Activated T-cell treated with anti-CD3 and anti-CD28 coated beads, Interleukin-2, amount 50 U/mL, for 1 hour (primary cell): ENCODE measurements at places on chromosomes 16 and 17.

DNA sequence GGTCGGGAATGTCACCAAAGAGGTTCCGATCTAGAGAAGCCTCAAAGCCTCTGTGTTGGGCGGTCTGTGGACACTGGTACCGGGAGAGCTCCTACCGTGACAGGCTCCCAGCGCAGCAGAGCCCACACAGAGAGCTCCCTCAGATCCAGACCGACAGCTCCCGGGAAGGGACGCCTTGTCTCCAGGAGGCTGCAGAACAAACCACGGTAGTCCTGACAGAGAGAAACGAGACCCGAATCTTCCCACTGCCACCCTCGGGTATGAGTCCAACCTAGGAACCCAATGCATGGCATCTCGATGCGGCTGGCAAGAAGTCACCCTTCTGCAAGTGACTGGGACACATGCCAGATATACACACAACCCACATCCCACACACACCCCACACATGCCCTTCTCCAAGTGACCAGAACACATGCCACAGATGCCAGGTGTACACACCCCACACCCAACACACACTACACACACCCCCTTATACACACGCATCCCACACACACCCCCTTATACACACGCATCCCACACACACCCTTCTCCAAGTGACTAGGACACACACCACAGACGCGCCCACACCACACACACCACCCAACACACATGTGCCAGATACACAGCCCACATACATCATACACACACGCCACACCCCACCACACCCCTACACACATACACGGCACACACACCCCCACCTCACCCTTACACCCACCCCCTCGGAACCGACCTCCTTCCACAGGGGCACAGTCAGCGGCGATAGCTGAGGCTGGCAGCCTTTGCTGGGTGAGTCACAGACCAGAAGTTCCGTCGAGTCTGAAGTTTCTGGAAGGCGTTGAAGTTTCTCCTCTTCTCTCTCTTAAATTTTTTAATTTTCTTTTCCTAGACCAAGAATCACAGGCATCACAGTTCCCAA lies 15.9 kb upstream of the CYTH1 start:
- DNase-seq: no peak

DNA sequence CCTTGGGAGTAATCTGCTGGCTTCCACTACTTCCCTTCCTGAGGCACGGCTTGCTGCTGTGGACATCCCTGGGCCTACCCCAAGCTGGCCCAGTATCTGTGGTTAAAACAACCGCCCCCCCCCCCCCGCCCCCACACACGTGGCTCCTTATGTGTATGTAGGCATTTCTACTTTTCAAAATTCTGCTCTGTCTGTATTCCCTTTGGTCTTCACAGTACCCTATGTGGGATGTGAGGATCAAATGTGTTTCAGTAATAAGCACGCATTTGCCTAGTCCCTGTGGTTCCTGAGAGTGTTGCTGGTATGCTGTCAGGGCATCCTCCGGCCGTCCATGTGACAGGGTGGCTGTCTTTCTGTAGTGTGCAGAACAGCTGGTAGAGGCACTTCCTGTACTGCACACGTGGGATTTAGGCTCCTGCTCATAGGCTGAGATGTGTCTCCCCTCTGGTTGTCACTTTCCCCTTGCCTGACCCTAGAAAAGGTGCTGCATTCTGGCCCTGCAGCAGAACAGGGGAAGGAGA lies 2.2 kb downstream of the NT5M start:
- DNase-seq: peak; percentile 40

- DNase-seq: no peak
Measured at GRCh38 chr17:61253937-61254574, 145.6 kb upstream of the TBX2 start.

- no peak for DNase-seq
Measured at GRCh38 chr16:83554096-83554495, 253.7 kb upstream of the HSBP1 start.

DNA sequence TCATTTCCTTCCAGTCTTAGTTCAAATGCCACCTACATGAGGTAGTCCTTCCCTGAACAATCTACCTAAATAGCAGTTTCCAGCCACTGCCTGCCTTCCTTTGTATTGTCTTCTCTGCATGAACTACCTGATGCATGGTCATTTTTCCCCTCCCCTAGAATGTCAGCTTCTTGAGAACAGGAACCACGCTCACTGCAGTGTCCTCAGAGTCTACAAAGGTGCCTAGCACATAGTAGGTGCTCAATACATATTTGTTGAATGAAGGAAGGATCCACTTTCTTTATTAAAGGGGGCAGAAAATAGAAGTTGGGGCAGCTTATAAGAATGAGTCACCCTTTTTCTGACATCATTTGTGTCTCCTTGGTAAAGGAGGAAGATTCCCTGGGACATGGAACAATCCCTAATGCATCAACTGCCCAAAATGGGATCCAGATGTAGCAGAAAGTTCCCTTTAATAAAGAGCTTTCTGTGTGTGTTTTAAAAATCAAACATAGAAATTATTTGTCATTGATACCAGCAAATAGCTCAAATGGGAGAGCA lies 4.4 kb upstream of the CYLD start:
- no peak for DNase-seq

GRCh38 chr16:50676684-50677225 lies 4.4 kb downstream of the SNX20 start:
- peak; percentile 16 for DNase-seq

DNA sequence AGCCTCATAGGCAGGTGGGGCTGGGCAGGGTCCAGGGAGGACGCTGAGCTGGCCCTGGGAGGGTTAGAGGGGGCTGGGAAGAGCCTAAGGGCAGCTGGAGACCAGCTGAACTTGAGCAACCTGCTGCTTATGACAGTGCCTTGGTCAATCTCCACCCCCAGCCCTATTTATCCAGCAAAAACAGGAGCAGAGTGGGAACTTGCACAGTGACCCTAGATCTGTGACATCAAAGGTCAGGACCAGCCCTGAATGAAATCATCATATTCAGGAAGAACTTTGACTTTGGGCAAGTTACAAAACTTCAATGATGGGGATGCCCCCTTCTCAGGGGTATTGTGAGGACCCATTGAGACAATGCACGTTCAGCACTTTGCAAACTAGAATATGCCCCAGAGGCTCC lies 9.4 kb downstream of the CD300LF start:
- DNase-seq: no peak

GRCh38 chr17:17896746-17897145 lies 60.0 kb upstream of the SREBF1 start:
- no peak for DNase-seq

GRCh38 chr17:38569701-38570512 lies 35.8 kb downstream of the SRCIN1 start:
- DNase-seq: no peak

GRCh38 chr17:75173526-75173925 lies 9.2 kb downstream of the SUMO2 start:
- no peak for DNase-seq

GRCh38 chr17:58328195-58329034 lies at the start of gene TSPOAP1:
Gene TSPOAP1 (minus strand): TSS chr17:58328795. CDS start chr17:58327920, 875 bp downstream.
- DNase-seq: peak; percentile 77

DNA sequence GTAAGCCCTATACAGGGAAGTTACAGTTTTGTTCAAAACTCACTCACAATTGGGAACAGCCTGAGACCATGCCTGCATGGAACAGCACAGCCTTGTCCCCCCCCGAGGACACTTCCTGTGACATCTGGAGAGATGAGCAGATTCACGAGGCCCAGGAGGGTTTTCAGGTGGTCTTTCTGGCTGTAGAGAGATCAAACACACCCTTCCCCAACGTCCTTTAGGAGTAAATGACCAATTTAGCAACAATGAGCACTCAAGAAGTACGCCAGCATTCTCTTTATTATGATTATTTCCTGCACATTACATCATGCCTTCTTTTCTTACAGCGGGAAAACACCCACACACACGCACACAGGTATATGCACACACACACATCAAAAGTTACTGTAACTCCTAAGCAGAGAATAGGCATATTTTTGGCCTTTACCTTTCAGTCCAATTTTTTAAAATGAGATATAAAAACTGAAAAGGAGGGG lies 39.0 kb downstream of the ADCY9 start:
- DNase-seq: no peak

- DNase-seq: no peak
Measured at GRCh38 chr16:51665436-51665998, 514.4 kb upstream of the SALL1 start.

DNA sequence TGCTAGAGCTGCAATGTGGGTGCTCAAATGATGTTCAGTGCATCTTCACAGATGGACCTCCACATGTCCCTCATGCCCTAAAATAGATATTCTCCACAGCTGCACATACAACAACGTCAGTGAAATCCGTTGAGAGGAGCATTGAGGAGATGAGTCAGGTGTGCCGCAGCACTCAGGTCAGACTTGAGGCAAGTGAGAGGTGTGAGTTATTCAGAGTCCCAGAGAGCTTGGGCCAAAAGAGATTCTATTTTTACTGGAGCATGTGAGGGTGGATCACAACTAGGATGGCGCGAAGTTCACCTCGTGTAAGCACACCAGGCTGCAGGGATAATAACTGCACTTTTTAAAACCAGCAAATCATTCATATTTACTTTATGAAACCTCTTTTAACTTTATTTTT lies 645.3 kb downstream of the MAF start:
- no peak for DNase-seq

- DNase-seq: no peak
Measured at GRCh38 chr17:48725004-48725287, 2.0 kb downstream of the PRAC2 start.

- DNase-seq: no peak
Measured at GRCh38 chr16:50967827-50968612, 183.1 kb downstream of the SALL1 start.

DNA sequence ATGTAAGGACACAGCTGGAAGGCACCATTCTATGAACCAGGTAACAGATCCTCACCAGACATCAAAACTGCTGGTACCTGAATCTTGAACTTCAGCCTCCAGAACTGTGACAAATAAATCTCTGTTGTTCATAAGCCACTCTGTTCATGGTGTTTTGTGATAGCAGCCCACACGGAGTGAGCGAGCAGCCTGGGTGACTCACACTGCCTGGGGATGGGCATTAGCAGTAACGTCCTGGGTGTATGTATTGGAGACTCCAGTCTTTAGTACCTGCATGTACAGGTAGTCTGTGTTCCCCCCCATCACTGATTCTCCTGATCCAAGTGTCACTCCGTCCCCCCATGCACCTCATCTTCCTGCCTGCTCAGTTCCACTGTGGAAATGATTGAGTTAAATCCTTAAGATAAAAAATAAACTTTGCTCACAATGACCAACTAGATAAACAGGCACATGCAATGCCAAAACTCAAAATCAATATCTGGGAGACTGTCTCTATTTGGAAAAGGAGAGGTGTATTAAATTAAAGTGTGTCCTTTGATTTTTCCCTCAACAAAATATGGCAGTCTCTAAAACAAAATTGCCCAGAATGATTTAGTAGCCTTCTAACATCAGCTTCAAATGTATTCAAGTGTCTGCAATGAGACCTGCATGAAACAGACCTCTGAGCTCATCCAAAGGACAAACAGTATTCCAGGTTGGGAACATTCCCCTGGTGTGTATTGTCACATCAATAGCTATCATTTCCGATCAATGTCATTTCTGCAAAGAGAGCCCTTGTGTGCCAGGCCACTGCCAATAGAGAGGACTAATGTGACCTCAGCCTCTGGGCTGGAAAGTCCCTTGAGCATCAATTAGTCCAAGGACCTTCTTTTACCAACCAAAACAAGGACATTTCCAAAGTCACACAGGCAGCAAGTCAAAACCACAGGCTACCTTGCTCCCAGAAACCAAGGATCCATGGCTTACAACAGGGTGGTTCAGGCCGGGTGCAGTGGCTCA lies 12.2 kb upstream of the VAT1L start:
- DNase-seq: no peak

DNA sequence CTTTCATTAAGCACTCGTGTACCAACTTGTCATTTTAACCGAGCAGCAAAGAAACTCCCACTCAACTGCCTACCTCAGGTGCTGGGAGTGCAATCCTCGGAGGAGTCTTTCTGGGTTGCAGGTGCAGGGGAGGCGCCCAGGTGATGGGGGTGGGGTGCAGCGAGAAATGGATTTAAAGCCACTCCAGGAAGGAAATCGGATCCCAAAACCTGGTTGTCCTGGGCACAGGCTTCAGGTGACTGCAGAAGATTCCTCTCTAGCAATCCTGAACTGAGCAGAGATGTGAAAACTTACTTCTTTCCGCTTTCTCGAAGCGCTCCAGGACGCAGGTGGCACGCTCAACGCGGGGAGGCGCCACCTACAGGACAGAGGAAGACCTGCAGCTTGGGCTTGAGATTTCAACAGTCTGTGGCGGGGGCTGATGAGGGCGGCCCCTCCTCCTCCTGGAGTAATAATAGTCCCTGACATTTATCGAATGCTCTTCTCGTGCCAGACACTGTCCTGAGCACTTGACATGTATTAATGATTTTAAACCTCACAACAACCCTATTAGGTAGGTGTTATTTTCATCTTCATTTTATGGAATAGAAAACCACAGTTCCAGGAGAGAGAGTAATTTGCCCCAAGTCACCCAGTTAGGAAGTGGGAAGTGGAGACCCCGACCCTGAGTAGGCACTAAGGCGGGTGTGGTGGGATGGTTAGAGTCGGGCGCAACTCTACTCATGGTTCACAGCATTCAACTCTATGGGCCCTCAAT lies 27.2 kb upstream of the SKAP1 start:
- DNase-seq: peak; percentile 76

DNA sequence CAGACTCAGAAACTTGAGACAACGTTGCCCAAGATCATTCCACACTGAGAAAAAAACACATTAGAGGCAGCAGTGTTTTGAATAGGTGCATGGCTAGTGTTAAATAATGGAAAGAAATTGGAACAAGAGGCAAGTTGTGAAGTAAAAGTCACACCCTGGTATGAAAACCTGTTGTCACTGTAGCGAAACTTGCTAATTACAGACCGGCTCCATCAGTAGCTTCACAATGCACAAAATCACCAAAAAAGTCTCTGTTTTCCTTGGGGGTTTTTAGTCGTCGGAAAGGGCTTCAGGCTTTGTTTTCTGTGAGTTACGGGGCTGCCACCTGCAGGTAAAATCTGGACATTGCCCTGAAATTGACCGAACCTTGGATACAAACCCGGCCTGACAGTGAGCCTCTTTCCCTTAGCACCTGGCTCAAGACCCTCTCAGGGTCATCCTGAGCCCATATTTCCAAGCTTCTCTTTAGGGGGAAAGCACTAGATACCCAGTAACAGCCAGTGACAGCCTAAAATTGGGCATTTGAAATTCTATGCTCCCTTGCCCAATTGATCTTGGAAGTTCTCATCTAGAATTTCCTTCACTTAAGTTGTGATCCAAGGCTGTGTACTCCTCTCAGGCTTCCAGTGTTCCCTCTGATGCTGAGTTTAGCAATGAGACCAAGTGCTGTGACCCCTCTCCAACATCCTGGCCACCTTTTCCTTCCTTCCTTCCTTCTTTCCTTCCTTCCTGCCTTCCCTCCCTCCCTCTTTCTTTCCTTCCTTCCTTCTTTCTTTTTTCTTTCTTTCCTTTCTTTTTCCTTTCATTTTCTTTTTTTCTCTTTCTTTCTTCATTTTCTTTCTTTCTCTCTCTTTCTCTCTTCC lies 7.2 kb upstream of the GRB2 start:
- DNase-seq: peak; percentile 80

DNA sequence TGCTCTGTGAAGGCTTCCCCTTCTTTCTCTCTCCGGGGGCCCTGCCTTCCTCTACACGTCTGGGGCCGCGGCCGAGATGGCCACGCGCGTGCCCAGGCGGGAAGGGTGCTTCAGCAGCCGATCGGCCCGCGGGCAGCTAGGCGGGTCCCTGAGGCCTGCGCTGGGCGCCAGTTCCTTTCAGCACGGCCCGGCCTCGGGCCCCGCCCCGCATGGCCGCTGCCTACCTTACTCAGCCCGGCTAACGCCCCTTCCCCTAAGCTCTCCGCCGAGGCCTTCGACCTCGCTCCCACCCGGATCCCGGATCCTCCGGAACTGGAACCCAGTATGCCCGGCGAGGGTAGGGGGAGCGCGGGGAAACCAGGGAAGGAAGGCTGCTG lies 335 bp downstream of the TMEM11 start:
- no peak for DNase-seq
